Foreskin fibroblast (primary cell): ENCODE measurements at places on chromosomes 4 and X.

- no peak for DNase-seq
Observed at GRCh38 chrX:45758738-45759397, 558.2 kb upstream of the DIPK2B start.

DNA sequence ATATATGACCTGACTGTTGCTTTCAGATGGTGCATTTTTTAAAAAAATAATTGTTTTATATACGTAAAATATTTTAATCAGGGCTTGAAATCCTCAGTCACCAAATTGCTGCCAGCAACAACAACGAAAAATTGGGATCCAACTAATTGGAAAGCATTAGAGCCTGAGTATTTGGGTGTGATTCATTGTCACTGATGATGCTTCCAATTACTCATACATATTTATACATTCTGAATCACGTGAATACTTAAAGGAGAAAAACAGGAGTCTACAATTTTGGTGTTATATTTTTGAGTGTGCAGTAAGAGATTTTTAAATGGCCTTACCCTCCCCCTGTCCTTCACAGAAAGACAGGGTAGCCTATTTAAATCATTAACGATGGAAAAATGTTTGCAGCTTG, 765.6 kb upstream of the TENM3 start:
- DNase-seq: no peak

DNA sequence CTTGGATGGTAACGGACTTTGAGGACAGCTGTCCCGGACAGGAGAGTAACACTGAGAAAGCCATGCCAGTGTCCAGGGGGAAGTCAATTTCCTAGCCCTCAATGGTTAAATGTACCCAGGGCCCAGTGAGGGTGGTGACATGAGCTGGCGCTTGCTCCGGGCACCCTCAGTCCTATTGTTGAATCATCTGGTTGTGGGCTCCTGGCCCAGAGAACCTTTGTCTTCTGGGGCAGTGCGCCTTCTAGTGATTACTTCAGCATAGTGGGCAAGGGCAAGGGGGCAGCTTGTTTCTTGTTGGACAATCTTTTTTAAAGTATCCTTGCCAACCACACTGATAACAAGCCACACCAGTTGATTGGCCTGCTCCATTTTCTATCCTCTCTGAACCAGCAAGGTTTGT, 30.9 kb upstream of the TRPC5 start:
- DNase-seq: no peak

DNA sequence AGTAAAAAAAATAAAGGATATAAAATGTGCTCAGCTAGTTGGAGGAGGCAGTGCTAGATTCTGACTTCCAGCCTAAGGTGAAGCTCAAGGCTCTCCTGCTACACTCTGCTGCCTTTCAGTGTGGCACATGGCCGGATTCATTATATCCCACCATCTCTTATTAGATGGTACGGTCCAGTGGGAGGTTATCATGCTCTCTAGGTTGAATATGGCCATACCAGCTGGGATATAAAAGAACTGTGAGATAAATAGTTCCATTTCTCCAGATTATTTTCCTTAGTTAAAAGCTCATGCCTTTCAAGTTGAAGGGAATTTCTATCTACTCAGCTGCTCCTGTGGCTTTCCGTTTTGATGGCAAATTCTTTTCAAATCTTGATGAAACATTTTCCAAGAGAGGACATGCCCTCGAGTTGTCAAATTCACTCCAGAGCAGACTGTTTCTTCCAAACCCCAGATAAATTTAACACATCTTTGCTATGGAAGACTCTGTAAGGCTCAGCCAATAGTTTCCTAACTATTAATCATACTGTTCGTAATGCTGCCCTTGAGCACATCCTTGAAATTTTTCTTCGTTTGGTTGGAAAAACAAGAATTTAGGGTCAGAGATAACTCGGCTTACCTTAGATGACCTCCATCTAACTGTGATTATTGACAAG, 2.2 kb upstream of the MGARP start:
- DNase-seq: no peak

DNA sequence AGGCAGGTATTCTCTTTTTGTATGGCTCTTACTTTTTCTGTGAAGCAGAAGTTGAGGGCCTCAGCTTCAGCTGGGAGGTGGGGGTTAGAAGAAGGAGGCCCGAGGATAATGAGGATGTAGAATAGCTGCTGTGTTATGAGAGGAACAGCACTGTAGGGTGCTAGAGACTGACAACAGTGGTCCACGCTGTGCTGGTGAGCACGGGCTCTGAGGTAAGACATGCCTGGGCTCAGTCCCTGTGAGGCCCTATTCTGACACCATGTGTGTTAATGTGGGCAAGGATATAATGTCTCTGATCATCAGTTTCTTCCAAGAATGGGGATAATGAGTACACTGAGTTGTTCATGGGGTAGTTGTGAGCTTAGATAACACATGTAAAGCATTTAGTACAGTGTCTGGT, 55.3 kb upstream of the SFRP2 start:
- no peak for DNase-seq

- DNase-seq: no peak
Observed at GRCh38 chr4:186688150-186688943, 35.3 kb downstream of the FAT1 start.

DNA sequence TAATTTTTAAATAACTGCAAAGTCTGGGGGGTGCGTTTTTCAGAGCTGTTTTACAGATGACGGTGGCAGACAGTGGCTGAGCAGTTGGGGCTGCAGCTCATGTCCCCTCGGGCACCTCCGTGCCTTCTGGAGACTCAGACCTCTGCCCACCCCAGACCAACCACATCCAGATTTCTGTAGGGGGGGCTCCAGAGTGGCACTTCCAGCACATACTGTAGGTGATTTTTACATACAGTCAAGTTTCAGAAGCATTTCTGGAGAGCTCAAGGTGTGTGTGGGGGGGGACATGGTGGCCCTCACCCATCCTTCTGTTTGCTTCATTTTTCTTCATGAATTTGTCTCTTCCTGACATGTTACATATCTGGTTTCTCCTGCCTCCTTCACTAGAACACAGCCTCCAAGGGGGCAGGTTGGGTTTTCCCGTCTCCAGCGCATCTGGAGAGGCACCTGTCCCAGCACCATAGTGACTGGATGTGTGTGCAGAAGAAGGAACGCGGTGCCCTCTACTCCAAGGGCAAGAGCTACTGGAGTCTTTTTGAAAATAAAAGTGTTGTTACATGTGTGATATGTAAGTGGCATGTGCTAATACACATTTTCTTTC, 37.5 kb downstream of the TMEM271 start:
- no peak for DNase-seq

DNA sequence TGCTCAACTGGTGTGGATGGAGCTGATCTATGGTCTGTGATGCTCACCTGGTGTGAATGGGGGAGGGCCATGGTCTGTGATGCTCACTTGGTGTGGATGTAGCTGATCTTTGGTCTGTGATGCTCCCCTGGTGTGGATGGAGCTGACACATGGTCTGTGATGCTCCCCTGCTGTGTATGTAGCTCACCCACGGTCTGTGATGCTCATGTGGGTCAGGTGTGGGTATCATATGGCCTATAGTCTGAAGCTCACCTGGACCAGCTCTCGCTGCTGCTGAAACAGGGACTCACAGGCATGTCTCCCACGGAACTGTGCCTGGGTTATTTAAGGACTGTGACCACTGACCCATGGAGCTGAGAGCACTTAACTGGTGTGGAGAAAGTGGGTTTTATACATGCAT, 109.7 kb downstream of the CRLF2 start:
- DNase-seq: no peak

DNA sequence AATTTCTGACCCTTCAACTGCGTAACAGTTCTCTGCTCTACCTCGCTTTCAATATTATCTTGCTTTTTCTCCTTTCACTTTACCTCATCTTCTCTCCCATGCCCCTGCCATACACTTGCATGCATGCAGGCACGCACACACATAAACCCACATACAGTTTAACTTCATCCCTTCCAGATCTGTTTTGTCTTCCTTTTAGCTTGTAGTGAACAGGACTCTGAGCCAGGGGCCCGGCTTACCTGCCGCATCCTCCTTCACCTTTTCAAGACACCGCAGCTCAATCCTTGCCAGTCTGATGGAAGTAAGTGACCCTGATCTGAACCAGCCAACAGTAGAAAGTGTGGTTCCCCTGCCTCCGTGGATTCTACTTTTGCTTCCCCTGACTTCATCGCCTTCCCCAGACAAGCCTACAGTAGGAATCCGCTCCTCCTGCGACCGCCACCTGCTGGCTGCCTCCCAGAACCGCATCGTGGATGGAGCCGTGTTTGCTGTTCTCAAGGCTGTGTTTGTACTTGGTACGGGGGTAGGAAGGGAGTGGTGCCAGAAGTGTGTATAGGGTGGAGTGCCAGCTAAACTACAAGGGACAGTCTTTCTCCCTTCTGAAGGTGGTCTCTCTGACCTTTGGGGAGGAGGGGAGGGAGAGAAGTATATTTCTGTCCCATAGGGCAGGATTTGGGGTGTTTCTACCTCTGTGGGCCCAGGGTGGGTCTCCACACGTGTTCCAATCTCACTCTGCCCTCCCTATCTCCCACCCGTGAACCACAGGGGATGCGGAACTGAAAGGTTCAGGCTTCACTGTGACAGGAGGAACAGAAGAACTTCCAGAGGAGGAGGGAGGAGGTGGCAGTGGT, 10.7 kb downstream of the MED12 start:
- DNase-seq: peak; percentile 31

- no peak for DNase-seq
Observed at GRCh38 chr4:159780196-159780922, 677.5 kb downstream of the RAPGEF2 start.

GRCh38 chrX:41148553-41148952, 63.3 kb downstream of the USP9X start:
- DNase-seq: peak; percentile 36

DNA sequence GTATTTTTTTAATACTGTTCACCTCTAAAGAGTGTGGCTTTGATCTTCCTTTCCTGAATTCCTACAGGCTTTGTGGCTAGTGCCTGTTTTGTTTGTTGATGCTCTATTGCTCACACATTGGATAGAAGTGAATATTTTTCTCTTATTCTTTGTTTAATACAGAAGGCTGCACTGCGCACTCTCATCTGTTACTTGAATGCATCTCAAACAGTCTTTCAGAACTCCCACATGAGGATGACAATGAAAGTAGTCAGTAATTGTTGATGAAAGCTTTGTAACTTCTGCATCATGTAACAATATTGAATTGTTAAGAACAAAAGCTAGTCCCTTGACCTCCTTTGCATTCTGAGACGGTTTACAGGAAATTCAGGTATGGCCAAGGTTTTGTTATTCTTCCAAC, 29.1 kb upstream of the GALNT7 start:
- no peak for DNase-seq

GRCh38 chr4:100679926-100680325, 162.1 kb upstream of the EMCN start:
- no peak for DNase-seq

DNA sequence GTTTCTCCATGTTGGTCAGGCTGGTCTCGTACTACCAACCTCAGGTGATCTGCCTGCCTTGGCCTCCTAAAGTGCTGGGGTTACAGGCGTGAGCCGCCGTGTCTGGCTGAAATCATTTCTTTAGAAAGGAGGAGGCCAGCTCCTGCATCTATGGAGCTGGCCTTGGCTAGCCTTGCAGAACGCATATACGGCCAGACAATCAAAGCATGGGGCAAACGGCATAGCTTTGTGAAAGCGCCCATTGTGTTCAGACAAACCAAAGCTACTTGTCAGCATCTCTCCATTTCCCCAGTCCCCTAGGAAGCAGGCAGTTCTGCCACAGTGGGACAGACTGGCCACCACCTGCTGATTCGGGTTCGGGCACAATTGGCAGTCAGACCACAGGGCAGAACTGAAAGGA, 48.9 kb upstream of the IQSEC2 start:
- DNase-seq: no peak

- DNase-seq: peak; percentile 2
Observed at GRCh38 chr4:105369988-105370387, 103.9 kb downstream of the PPA2 start.

DNA sequence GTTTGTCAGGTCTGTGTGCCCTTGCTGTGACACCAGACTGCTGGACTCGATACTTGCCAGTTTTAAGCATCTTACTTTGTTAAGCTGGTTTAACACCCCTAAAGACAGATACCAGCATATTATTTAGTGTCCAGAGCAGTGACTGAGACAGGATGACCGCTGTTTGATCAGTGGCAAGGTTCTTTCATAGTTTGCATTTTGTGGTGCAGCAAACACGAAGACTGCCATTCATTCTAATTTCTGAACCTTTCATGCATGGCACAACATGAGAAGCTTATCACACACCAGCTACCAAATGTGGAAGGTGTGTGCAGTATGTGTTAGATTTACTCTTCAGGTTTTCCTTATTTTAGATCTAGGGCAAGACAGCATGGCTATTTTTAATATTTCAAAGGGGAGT, 28.2 kb downstream of the JADE1 start:
- no peak for DNase-seq

- no peak for DNase-seq
Observed at GRCh38 chr4:182354867-182355266, 111.7 kb downstream of the TENM3 start.

GRCh38 chrX:41350976-41351569, 17.1 kb downstream of the DDX3X start:
- DNase-seq: no peak
